ENCODE measurements at places on chromosomes 2 and 18.

GRCh38 chr2:160628811-160629210 lies 135.2 kb upstream of the RBMS1 start:
- no peak for DNase-seq

GRCh38 chr18:12281861-12282260 lies 26.2 kb upstream of the TUBB6 start:
- DNase-seq = no peak

GRCh38 chr2:197675711-197676188 lies 363 bp upstream of the RFTN2 start:
- DNase-seq = no peak

- no peak for DNase-seq
Observed at GRCh38 chr18:7754725-7755181, 187.6 kb downstream of the PTPRM start.

DNA sequence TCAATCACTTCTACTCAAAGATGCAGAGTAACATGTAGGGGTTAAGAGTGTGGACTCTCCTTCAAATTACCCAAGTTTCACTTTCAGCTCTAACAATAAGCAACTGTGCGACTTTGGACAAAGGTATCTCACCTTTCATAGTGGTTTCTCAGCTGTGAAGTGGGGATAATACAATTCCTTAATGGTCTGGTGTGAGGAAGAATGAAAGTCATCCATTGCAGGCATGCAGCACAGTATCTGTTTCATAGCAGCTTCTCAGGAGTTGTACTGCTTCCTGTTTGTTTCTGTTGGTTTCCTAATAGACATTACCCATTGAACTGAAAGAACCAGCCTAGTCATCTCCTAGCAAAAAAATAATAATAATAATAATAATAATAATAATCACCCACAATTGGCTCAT lies 74.4 kb downstream of the DDX18 start:
- no peak for DNase-seq

GRCh38 chr2:224039770-224040440 lies 819 bp upstream of the SERPINE2 start:
- DNase-seq = no peak

DNA sequence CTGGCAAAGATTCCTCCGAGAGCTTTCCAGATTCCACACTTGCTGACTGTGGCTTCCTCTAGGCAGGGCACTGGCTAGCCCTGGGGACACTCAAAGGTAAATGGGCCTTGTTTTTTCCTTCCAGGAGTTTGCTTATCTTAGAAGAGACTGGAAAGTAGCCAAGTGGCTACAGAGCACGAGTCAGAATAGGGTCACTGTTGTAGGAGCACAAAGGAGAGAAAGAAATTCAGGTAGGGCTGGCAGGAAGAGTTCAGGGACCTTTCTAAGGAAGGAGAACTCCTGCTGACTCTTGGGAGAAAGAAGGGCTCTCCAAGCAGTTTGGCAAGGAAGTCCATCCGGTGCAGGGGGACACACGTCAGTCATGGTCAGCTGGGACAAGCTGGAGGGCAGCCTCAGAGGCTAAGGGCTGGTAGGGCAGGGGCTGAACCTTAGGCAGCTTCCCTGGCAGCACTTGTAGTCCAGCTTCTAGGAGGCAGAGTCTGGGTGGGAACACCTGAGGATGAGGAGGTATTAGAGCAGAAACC lies 39.5 kb downstream of the NIFK start:
- DNase-seq = no peak

- DNase-seq = no peak
Observed at GRCh38 chr2:239778861-239779558, 246.1 kb downstream of the NDUFA10 start.

DNA sequence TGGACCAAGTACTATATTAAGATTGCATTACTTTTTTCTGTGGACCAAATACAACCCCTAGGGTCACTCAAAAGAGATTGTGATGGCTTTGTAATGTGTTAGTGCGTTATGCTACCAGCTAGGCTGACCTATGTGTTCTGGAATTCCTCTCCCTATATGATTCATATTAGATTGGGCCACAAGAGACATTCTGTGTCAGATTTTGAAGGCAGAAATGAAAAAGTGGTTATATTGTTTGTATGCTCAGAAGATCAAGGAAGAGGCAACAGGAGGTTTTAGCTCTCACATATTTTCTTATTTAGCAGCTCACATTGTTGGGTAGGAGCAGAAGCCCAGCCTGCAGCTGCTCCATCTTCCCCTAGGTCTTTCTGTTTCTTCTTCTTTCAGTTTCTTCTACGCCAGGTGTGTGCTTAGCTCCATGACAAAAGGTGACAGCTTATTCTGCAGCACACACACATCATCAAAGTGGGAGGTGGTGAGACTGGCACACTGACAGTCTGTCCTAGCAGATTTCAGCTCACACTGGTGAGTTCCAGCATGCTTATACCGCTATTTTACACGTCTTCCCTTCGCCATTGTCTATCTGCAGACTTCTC lies 156.8 kb upstream of the UBE2E3 start:
- DNase-seq = no peak

- DNase-seq = no peak
Observed at GRCh38 chr2:201923436-201924328, 110.0 kb upstream of the FZD7 start.

GRCh38 chr2:230706053-230706521 lies 6.6 kb upstream of the CAB39 start:
- DNase-seq = no peak

GRCh38 chr2:224101820-224102630 lies 62.9 kb upstream of the SERPINE2 start:
- DNase-seq = no peak

DNA sequence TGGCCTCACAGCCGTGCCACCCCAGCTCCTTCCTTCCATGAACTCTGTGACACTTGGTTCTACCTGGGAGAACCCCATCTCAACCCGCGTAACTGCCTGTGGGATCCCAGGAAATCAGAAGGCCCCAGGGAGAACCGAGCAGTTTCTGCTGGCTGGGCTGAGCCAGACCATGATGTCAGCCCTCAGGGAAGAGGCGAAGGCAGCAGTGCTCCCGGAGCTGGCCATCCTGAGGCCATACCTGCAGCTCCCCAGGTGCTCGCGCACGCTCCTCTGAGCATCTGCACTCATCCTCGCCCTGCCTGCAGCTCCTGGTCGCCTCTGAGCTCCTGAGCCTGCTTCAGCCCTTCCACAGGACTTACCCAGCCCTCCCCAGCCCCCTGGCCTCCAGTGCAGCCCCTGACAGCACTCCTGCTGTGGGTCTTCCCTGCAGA lies 186.1 kb downstream of the SEPTIN10 start:
- no peak for DNase-seq

DNA sequence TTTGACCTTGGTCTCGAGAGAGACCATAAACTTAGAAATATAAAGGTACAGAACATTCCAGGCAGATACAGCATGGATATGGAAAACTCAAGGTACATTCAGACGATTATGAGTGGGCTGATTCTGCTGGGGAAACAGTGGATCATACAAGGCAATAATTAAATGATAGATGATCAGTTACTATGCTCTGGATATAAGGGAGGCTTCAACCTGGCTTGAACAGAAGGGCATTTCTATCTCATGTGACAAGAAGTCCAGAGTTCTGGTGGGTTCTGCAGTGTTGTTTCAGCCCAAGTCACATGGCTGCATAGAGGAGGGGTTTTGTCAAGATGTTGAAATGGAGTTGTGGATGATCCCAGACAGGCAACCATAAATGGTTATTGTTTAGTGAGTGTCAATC lies 23.5 kb downstream of the MYO5B start:
- no peak for DNase-seq

DNA sequence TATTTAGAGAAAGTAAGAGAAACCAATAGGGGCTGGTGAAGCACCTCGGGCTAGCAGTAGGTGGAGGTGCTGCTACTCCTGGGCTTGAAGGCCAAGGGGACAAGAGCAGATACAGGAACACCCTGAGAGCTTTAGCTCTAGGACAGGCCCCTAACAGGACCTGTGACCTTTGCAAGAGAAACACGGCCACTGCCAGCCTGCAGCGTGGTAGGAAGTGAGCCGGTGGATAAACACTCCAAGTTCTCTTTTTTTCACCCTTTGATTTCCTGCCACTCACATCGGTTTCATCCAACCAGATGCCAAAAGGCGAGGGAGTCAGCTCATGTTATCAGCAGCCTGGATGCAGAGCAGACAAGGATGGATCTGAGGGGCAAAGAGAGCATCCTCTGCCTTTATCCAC lies 66.8 kb upstream of the SPRED2 start:
- no peak for DNase-seq

DNA sequence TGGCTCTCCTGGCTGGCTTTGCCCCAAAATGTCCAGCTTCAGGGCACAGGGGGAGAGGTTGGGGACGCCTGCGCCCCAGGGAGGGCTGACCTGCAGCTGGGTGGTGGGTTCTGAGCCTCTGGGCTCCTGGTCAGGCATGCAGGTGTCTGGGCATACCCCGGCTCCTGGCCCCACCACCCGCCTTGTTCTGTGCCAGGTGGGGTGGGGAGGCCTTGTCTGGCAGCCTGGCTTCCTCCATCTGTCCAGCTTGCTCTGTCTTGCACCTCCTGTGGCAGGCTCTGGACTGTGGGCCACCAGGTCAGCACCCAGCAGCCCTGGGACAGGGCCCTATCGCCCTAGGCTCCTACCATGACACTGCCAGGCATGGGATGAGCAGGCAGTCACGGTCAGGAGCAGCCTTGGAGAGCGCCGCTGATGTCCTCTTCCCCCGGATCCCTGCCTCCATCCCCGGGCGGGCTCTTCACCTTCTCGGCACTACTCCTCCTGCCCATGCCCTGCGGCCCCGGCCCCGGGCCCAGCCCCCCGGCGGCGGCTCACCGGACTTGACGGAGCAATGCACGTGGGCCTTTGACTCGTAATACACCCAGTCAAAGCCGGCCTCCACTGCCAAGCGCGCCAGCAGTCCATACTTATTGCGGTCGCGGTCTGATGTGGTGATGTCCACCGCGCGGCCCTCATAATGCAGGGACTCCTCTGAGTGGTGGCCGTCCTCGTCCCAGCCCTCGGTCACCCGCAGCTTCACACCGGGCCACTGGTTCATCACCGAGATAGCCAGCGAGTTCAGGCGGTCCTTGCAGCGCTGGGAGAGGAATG lies 3.6 kb downstream of the IHH start:
- no peak for DNase-seq

Data from CD4-positive, alpha-beta T cell treated with Interleukin-10 for 1 hour (primary cell).